Renal cortex interstitium (tissue), 15 donors: ENCODE measurements at places on chromosomes 1 and 21. TPM values are rescaled to one million over a fixed set of nuclear protein-coding genes. Genes with fewer than 3 reads are reported as not detected.
A peak's percentile ranks its signal among the peaks of the same experiment; 100 is the strongest.

DNA sequence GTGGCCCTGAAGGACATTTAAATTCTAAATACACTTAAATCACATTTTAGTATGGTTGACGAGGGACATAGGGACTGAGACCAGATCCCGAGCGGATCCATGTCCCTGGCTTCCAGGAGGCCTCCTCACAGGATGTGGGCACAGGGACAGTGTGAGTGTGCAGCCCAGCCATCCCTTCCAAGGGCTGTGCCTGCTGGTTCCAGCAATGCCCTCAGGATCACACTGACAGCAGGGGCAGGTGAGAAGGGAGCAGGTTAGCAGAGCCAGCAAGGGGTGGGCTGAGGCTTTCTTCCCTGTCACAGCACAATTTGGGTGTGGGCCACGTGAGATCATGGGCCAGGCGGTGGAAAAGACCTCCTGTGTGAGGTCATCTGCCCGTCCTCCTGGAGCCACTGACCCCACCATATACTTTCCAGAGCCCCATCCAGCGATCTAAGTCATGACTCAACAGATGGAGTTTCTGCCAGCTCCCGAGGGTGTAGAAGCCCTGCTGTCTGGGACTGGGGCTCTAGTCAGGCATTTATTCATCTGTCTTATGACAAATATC is 37.0 kb upstream of the PRSS38 start:
- no peak for DNase-seq

DNA sequence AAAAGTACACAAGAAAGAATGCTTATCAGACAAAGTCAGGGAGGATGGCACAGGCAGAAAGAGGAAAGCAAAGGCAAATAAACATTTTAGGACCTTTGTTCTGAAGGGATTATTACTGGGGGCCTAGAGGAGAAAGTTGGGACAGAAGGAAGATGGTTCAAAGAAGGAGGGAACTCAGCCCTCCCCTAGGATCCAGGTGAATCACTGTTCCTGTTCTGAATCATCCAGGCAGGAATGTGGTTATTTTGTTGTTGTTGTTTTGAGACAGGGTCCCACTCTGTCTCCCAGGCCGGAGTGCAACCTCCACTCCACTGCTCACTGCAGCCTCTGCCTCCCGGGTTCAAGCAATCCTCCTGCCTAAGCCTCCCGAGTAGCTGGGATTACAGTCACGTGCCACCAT is 38.5 kb upstream of the PSEN2 start:
- DNase-seq: no peak

Gene SORT1
- 60.4 TPM for polyA plus RNA-seq

Gene TENT5C
- polyA plus RNA-seq: 5.2 TPM

Gene TNNI3K
- polyA plus RNA-seq: 1.5 TPM

Gene KCNN3
- 2.9 TPM for polyA plus RNA-seq

GRCh38 chr1:68673771-68674170 is 176.9 kb upstream of the DEPDC1 start:
- DNase-seq: no peak

Gene MPZL1
- polyA plus RNA-seq: 148 TPM

DNA sequence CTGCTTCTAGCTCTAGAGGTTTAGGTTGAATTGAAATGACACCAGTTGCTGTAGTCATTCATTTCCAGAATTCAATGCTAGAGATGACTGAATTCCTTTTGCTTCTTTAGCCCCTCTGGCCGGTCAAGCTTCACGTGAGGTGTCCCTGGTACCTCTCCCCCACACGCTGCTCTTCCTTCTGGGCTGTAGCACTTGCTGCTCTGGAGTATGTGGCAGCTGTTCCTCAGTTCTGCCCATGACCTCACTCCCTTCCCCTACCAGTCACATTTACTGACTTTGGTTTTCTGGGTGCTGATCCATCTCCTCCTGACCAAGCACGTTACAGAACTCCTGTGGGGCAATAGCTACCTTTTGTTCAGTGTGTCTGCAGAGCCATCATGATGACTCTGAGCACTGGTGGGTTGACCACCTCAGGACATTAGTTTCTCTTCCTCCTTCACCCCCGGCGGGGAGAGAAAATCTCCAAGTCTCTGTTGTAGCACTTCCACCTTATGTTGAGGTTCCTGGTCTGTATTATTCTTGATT is 128.1 kb downstream of the HHAT start:
- DNase-seq: no peak

DNA sequence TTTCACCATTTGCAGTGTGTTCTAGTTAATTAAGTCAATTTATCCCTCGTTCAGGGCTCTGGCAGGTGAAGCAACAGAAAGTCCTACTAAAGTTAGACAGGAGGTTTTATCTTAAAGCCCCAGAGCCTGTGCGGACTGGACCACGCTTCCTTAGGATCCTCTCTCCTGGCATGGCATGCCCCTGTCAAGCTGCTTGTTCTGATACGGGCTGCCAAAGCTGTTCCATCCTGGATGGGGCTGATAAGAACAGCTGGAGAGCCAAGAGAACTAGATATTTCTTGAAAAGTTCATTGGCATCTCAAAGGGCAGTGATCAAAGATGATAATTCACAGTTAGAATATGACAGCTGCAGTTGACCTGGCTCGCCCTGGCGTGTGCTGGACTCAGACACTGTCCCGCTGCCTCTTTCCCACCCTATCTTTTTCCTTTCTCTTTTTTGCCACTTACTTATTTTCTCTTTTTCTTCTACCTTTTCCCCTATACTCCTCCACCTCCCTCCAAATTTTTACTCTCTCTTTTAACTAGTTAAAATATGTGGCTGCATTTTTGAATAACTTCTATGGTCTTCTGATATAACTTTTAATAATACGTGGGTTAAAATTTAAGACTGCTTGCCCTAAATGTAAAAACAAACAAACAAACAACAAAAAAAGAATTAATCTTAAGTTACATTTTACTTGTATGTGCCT is 96.7 kb downstream of the ABCA4 start:
- DNase-seq: no peak

Gene TBX19
- polyA plus RNA-seq: 3.8 TPM

Gene RCOR3
- 76.8 TPM for polyA plus RNA-seq

- no peak for DNase-seq
Measured at GRCh38 chr21:15895142-15896106, 165.6 kb downstream of the USP25 start.

DNA sequence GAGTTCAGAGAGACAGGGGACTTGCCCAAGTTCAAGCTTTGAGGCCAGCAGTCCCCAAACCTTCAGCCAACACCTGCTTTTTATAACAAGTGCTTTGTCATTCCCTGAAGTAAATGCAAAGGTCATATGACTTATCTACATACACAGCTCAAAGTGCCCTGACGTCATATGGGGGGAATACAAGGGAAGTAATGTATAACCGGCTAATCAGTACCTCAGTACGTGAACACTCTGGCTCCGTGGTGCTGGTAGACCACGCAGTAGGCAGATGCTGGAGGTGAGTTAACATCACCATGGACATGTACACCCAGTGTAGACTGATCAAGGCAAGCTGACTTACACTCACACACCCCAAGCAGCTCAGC is 60.0 kb downstream of the BACE2 start:
- DNase-seq: no peak

DNA sequence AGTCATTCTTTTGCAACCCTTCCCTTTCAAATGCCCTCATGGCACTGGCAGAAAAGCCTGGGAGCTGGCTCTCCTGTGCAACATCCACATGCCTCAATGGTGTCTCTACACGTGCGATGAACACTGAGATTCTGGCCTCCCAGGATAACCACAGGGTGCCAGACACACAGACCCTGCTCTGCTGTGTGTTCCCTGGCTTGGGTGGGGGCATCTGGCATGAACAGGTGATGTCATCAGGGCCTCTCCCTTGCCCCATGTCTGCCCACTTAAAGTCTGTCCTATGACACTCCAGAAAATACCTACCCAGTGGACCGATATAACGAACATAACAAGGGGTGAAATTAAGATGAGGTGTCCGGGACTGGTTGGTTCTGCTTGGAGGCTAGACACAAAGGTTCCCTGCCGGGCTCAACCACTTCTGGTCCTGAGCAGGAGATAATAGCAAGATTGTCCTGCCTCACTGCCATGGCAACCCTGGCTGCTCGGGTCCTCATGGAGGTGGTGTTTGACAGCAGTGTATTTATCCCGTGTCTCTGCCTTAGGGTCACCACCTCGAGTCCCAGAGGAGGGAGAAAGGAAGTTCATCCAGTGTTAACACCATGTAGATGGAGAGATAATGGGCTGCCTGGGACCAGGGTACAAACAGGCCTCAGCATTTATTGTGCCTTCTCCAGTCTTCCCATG is 19.3 kb downstream of the INSRR start:
- DNase-seq: no peak

DNA sequence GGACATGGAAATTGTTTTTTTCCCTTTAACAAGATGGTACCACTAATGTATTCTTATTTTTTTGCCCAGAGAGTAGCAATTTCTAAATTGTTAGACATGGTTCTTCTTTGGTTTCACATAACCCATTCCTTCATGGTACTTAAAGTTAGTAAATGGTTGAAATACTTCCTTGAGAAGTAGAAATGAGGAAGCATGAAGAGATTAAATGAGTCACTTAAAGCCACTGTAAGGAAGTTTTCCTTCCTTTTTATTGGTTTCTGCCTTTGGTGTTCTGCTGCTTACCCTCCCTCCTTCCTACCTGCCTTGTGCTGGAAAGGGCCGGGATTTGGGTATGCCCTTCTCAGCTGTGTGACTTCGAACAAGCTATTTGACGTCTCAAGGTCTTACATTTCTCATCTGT is 101.0 kb downstream of the KIF26B start:
- no peak for DNase-seq

GRCh38 chr1:240888039-240888786 is 276.3 kb upstream of the GREM2 start:
- DNase-seq: peak; percentile 38

DNA sequence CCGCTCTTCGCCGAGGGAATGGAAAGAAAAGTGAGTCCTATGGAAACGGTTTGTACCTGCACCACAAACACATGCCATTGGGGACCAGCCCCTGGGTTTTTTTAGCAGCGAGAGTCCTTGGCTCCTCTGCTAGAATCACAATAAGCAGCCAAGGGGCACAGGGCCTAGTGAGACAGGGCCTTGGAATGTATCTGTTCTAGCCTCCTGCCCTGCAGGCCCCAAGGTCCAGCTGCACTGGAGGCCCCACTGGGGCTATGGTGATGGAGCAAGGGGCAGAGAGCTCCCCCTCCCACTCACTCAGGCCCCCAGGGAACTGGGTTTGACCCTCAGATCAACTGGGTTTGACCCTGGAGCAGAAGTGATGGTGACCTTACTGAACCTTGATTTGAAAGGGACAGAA is 14.4 kb downstream of the SHISA4 start:
- no peak for DNase-seq

- DNase-seq: no peak
Measured at GRCh38 chr1:27341525-27342252, at the start of gene SYTL1. TSS of gene SYTL1 (plus strand) at chr1:27342022. CDS start at chr1:27345335, 3,313 bp downstream.

- DNase-seq: no peak
Measured at GRCh38 chr1:24928689-24929397, 1.2 kb downstream of the RUNX3 start.

Gene FAM72B
- polyA plus RNA-seq: 5.2 TPM
